ENCODE measurements at places on chromosomes 7 and 10. TPM values are rescaled to one million over a fixed set of nuclear protein-coding genes. Genes with fewer than 3 reads are reported as not detected.

- peaks cover 3% of the 10 kb centered on the region for H3K36me3 ChIP-seq
- peak; percentile 87 for DNase-seq
These were observed 1.7 kb downstream of the TRIM8 start for GRCh38 chr10:102645741-102646609.

DNA sequence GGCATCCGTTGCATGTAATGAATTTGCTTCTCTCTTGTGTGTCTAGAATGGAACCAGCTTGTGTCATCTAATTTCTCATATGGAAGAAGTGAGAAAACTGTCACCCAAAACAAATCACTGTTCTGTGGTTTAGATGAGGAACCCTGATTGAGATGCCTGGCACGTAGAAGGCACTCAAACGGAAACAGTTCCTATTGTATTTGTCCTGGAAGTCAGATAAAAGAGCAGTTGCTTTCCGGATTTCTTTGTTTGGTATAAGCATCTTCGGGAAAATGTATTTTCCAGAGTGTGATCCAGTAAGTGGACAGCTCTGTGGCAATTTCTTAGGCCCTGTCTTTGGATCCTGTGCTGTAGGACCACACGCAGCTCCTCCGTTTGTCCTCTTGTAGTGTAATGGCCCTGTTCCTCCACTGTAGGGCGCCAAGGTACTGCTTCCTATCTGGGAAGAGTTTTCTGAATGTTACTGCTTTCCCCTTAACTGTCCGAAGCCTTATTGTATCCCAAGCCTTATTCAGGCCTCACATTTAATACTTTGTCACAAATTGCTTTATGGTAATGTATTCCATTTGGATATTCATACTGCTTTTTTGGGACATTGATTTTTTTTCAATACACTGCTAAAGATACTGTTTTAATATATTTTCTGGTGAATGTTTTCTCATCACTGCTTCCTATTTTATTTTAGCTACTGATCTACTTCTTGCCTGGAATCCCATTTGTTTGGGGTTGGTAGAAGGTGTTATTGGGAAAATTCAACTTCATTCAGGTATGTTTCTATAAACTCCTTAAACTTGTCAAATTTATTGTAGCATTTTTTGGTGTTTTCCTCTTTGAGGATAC lies 24.8 kb downstream of the INPP5F start:
- no peak overlapping the region for H3K27ac ChIP-seq
- no peaks in the 10 kb centered on the region for H3K27me3 ChIP-seq
- peaks cover 6% of the 10 kb centered on the region for H3K4me1 ChIP-seq
- DNase-seq: peak; percentile 72
- no peak overlapping the region for H3K4me3 ChIP-seq

- no peak overlapping the region for H3K27ac ChIP-seq
- H3K27me3 ChIP-seq: no peaks in the 10 kb centered on the region
- DNase-seq: no peak
- H3K4me1 ChIP-seq: no peaks in the 10 kb centered on the region
These were observed 135.5 kb downstream of the ZNF22 start for GRCh38 chr10:45136256-45136655.

The C7orf57 gene
- not detected for total RNA-seq

GRCh38 chr7:74306004-74306729 lies 17.0 kb downstream of the CLIP2 start:
- no peak overlapping the region for H3K4me3 ChIP-seq
- H3K27ac ChIP-seq: no peak overlapping the region
- peaks cover 12% of the 10 kb centered on the region for H3K4me1 ChIP-seq
- H3K27me3 ChIP-seq: no peaks in the 10 kb centered on the region
- H3K36me3 ChIP-seq: no peaks in the 10 kb centered on the region

DNA sequence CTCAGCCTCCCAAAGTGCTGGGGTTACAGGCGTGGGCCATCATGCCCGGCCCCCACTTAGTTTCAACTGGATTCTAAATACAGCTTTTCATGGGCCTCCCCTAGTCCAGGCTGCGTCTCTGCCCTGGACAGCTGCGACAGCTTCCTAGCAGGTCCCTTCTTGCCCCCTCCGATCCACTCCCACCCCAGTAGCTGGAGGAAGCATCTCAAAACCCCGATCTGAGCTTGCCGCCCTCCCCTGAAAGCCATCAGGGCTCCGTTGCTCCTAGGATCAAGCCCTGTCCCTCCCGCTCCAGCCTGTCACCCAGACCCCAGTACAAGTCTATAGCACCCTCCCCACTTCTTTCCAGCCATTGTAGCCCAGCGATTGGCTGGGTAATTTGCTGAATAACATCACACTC lies 64.5 kb downstream of the VWA2 start:
- no peak overlapping the region for H3K4me3 ChIP-seq
- no peak overlapping the region for H3K27ac ChIP-seq
- H3K36me3 ChIP-seq: no peaks in the 10 kb centered on the region
- no peak for DNase-seq
- H3K27me3 ChIP-seq: no peaks in the 10 kb centered on the region
- no peaks in the 10 kb centered on the region for H3K4me1 ChIP-seq

DNA sequence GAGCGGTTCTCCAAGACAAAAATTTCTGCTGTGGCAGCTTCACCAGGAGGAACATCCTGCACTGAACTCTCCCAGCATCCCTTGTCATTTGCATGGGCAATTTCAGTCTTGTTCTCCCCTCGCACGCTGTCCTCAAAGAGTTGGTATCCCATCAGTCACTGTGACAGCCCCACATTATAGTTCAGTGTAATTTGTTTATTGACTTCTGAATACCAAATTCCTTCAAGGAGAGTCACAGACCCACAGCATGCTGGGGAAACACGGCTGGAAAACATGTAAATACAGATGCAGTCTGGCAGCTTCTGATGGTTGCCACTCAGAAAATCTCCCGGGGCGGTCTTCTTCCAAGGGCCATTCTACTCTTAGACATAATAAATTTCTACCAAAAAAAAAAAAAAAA lies 151.0 kb upstream of the NEBL start:
- no peak for DNase-seq
- H3K4me3 ChIP-seq: no peak overlapping the region
- no peaks in the 10 kb centered on the region for H3K27me3 ChIP-seq

DNA sequence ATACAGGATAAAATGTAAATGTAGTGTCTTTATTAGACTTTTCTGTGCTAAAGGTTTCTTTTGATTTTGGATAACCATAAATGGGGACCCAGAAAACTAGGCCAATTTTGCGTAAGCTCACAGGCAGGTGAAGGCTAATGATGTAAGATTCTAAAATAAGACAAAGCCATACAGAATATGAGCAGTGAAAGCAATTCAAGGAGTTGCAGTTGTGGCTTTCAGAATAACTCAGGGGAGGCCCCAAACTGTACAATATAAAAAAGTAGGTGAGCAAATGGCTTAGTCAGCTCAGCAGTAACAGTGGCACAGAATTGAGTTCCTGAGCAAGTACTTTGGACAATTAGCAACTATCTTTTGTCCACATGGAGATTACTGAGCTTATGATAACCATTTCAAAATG lies 81.7 kb upstream of the NRP1 start:
- H3K27ac ChIP-seq: no peak overlapping the region
- H3K4me3 ChIP-seq: no peak overlapping the region
- no peaks in the 10 kb centered on the region for H3K27me3 ChIP-seq
- DNase-seq: no peak

- H3K4me3 ChIP-seq: no peak overlapping the region
- H3K36me3 ChIP-seq: peaks cover 38% of the 10 kb centered on the region
- H3K4me1 ChIP-seq: no peaks in the 10 kb centered on the region
These were observed 137.9 kb upstream of the PPIF start for GRCh38 chr10:79209340-79209739.

The EIF4EBP2 gene
- 54.1 TPM for total RNA-seq

GRCh38 chr7:101575168-101575567 lies 53.9 kb downstream of the MYL10 start:
- H3K4me3 ChIP-seq: no peak overlapping the region
- H3K36me3 ChIP-seq: no peaks in the 10 kb centered on the region
- H3K4me1 ChIP-seq: no peaks in the 10 kb centered on the region
- H3K27ac ChIP-seq: no peak overlapping the region
- DNase-seq: no peak
- H3K27me3 ChIP-seq: peaks cover under 1% of the 10 kb centered on the region

- no peak overlapping the region for H3K27ac ChIP-seq
- H3K27me3 ChIP-seq: no peaks in the 10 kb centered on the region
- H3K36me3 ChIP-seq: no peaks in the 10 kb centered on the region
- no peak overlapping the region for H3K4me3 ChIP-seq
- H3K4me1 ChIP-seq: no peaks in the 10 kb centered on the region
These were observed 33.1 kb upstream of the ANK3 start for GRCh38 chr10:60422809-60423208.

GRCh38 chr10:58859526-58859925 lies 316.9 kb upstream of the PHYHIPL start:
- H3K4me3 ChIP-seq: no peak overlapping the region
- DNase-seq: no peak
- H3K4me1 ChIP-seq: no peaks in the 10 kb centered on the region
- no peaks in the 10 kb centered on the region for H3K27me3 ChIP-seq

GRCh38 chr7:24732646-24733413 lies 24.4 kb downstream of the GSDME start:
- DNase-seq: no peak
- no peaks in the 10 kb centered on the region for H3K36me3 ChIP-seq
- peaks cover 4% of the 10 kb centered on the region for H3K27me3 ChIP-seq

- H3K27ac ChIP-seq: no peak overlapping the region
- peaks cover 13% of the 10 kb centered on the region for H3K27me3 ChIP-seq
- no peaks in the 10 kb centered on the region for H3K36me3 ChIP-seq
- no peak for DNase-seq
- H3K4me1 ChIP-seq: no peaks in the 10 kb centered on the region
- no peak overlapping the region for H3K4me3 ChIP-seq
These were observed 44.0 kb upstream of the CTBP2 start for GRCh38 chr10:125204400-125204799.

DNA sequence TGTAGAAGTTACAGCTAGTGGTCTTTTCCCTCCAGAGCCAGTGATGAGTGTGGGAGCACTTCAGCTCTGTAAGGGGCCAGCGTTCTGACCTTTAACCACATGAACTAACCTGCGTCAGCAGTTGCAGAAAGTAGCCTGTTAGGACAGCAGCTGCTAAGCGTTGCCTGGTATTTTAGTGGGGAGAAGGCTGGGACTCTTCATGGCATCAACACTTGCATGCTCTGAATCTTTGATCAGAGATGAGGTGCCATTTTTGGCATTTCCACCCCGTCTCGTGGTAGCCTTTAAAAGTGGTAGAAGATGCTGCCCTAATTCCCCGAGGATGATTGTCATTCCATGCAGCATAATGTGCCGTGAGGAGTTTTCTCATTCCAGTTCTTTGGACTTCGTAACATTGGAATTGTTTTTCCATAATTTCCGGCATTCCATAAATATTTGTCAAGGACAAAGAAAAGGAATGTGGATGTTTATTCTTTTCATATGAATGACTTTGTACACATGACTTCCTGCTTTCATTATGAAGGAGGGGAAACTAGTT lies 92.2 kb downstream of the AVL9 start:
- no peaks in the 10 kb centered on the region for H3K27me3 ChIP-seq
- H3K4me3 ChIP-seq: no peak overlapping the region
- peak overlapping the region; percentile 50 for H3K27ac ChIP-seq
- peaks cover 16% of the 10 kb centered on the region for H3K4me1 ChIP-seq
- DNase-seq: no peak

The SPDYE2B gene
- total RNA-seq: not detected

GRCh38 chr10:74012480-74012879 lies 14.6 kb downstream of the VCL start:
- peaks cover 50% of the 10 kb centered on the region for H3K4me1 ChIP-seq
- H3K27me3 ChIP-seq: no peaks in the 10 kb centered on the region
- no peak overlapping the region for H3K4me3 ChIP-seq
- H3K36me3 ChIP-seq: peaks cover 53% of the 10 kb centered on the region
- DNase-seq: no peak

DNA sequence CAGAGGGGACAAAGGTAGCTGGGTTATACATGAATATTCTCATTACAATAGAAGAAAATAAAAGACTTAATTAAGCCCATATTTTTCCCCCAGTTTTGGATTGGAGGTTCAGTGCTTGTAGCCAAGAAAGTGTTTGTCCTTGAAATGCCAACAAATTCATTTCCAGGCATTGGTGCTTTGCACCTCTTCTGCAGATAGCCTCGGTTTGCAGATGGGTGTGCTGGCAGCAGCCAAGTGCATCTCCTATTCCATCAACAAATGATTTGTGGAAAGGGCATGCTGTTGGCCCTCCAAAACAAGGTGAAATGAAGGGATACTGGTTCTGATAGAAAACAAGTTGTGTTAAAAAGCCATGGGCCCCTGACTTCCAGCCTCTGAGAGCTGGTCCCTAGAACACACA lies 187.3 kb downstream of the DPY19L1 start:
- H3K4me3 ChIP-seq: no peak overlapping the region
- DNase-seq: no peak
- H3K27me3 ChIP-seq: no peaks in the 10 kb centered on the region

The GRID1 gene
- total RNA-seq: 7.1 TPM

The TMEM139 gene
- 1.5 TPM for total RNA-seq

DNA sequence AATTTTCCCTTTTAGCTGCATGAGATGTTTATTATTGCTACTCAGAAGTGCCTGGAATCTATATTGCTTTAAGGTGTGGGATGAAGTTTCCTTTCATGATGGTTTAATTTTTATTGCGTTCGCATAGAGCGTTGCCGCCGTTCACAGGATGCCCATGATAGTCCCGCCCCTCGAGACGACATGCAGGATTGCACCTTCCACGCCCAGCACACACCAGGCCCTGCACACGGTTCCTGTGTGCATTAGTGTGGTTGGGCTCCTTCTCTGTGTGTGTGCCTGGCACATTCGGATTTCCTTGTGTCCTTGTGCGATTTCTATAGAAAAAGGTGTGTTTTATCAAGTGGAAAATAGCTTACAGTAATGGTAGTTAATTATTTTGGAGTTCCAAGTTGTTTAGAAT lies 42.1 kb downstream of the MGMT start:
- no peak overlapping the region for H3K4me3 ChIP-seq
- DNase-seq: no peak
- no peak overlapping the region for H3K27ac ChIP-seq
- no peaks in the 10 kb centered on the region for H3K4me1 ChIP-seq
- no peaks in the 10 kb centered on the region for H3K36me3 ChIP-seq
- H3K27me3 ChIP-seq: no peaks in the 10 kb centered on the region

The DCLRE1C gene
- 13.0 TPM for total RNA-seq

DNA sequence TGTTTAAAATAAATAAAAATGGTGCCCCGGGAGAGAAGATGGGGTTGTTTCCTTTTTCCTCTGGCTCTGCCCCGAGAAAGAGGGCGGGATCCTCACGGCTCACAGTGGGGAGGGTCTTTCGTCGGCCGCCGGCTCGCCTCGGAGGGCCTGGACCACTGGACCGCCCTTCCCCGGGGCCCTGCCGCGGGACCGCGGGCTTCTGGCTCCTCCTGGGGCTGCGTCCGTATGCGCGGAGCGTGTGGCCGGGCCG lies 3.5 kb upstream of the IGF2BP3 start:
- H3K4me3 ChIP-seq: peak overlapping the region; percentile 66
- 0 out of 3 replicates have a peak, but pooled peaks cover 2% of the 10 kb centered on the region for H3K36me3 ChIP-seq
- H3K27ac ChIP-seq: peak overlapping the region; percentile 93
- H3K27me3 ChIP-seq: no peaks in the 10 kb centered on the region
- peaks cover 2% of the 10 kb centered on the region for H3K4me1 ChIP-seq

The ABCB1 gene
- 0.86 TPM for total RNA-seq

DNA sequence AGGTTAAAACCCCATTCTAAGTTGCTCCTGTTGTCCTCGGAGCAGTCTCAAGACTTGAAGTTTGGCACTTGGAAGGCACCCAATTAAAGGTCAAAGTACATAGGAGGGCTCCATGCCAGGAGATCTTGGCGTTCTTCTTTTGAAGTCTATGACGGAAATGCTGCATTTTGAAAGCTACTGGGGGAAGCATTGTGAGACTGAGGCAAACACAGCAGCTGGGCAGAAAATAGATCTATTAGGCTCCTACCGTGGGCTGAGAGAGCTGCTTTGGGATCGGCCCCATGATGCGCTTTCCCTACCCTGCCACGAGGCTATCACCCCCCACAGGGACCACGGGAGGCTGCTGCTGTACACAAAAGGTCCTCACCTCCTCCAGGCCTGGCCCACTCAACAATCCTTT lies 20.0 kb downstream of the KIAA1549 start:
- H3K36me3 ChIP-seq: no peaks in the 10 kb centered on the region
- no peak overlapping the region for H3K27ac ChIP-seq
- no peak overlapping the region for H3K4me3 ChIP-seq
- H3K4me1 ChIP-seq: no peaks in the 10 kb centered on the region
- H3K27me3 ChIP-seq: peaks cover 72% of the 10 kb centered on the region
- DNase-seq: no peak

The ATAD1 gene
- total RNA-seq: 33.2 TPM
